ENCODE measurements at places on chromosomes 5 and 9.

GRCh38 chr5:96771395-96771794 lies 36.4 kb downstream of the ERAP1 start:
- DNase-seq, result no peak

GRCh38 chr5:53575101-53575500 lies 14.7 kb downstream of the NDUFS4 start:
- no peak for DNase-seq

DNA sequence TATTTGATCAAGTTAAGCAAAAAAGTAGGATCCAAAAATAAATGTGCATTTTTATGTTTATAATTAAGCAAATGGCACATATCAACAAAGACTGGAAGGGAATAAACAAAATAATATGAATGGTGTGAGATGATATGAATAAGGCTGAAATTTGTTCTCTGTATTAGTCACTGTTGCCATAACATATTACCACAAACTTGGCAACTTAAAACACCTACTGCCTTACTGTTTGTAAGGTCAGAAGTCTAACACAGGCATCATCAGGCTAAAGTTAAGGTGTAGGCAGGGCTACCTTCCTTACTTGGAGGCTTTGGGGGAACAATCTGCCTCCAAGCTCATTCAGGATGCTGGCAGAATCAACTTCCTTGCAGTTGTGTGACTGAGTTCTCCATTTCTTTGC lies 19.3 kb downstream of the PGGT1B start:
- DNase-seq, result peak; percentile 45

GRCh38 chr9:122816163-122816867 lies 12.1 kb downstream of the PDCL start:
- DNase-seq, result no peak

DNA sequence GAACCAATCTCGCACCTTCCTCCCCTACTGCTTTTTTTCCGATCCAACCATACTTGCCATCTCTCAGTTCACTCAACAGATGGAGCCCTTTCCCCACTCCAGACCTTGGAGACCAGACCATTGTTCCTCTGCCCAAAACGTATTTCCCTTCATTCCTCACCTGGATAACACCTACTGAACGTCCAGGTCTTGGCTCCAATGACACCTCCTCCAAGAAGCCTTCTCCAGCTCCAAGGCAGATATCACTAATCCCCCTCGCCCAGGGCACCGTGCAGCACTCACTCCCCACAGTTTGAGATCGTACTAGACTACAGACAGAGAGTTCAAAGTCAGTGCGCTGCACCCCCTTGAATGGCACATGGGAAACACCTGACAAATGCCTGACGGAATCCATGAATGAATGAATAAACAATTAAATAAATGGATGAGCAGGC lies 47.1 kb upstream of the AKNA start:
- DNase-seq, result peak; percentile 58

DNA sequence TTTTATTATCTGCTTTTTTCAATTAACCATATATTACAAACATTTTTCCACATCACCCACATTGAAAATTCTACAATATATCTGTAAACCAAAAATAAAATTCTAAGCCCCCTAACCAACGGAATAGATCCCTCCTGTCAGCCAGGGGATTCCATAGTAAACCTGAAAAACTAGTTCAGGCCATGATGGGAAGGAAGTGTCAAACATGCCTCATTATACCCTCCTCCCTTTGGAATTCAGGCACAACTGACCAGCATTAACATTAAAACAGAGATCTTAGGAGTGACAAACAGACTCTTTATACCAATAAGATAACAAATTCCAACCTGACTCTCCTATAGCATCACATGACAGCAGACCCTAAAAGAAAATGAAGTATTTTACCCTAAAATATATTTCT lies 113.7 kb upstream of the DMRT1 start:
- DNase-seq, result no peak

GRCh38 chr5:15887093-15887492 lies 292.5 kb downstream of the MARCHF11 start:
- no peak for DNase-seq

- DNase-seq, result no peak
These were observed 50.9 kb upstream of the FAM169A start for GRCh38 chr5:74916831-74917710.

- DNase-seq, result no peak
These were observed 311.9 kb downstream of the IRX2 start for GRCh38 chr5:2439608-2440007.

DNA sequence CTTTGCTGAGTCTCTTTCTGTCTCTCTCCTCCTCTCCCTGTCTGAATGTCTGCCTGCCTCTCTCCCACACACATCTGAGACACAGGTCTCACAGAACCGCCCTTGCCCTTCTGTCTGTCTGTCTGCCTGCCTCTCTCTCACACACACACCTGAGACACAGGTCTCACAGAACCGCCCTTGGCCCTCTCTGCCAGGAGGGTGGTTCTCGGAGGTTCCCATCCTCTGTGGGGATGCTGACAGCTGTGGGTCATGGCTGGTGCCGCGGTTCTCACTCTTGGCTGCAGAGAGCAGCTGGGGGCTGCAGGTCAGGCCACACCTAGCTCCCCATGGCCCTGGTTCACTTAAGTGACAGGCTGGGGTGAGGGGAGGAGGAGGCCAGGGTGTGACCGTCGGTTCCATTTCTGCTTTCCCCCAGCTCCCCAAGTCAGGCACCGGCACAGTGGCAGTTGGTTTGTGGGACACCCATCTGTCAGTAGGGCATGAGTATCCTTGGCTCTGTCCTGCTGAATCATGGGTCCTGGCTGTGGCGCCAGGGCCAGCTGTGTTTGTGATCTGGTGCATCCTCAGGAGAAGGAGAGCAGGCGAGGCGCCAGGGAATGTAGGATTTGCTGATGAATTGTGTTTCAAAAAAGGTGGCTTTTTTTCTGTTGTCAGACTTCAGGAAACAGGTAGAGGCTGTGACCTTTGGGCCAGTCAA lies 42.3 kb upstream of the CLPTM1L start:
- DNase-seq, result no peak

DNA sequence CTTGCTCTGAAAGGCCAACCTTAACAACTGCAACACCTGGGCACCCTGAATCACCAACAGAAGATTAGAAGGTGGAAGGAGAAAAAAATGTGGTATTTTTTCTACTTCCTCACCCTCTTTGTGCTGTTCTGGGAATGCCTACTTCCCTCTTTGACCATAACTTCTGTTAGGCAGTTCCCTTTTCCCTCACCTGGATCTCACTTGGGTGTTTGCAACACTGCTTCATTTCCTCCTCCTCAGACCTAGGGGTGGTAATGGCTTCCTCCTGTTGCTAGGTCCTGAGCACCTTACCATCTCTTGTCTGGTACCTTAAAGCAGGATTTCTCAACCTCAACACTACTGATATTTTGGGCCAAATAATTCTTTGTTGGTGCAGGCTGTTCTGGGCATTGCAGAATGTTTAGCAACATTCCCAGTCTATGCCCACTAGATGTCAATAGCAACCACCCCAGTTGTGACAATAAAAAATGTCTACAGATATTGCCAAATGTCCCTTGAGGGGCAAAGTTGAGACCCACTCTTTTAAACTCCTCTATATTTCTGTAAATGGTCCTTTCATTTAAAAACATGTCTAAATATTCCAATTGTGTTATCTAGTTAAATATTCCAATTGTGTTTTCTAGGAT lies 300.0 kb upstream of the VLDLR start:
- DNase-seq, result peak; percentile 14

- DNase-seq, result no peak
These were observed 472.7 kb upstream of the CDH9 start for GRCh38 chr5:27511061-27511460.

DNA sequence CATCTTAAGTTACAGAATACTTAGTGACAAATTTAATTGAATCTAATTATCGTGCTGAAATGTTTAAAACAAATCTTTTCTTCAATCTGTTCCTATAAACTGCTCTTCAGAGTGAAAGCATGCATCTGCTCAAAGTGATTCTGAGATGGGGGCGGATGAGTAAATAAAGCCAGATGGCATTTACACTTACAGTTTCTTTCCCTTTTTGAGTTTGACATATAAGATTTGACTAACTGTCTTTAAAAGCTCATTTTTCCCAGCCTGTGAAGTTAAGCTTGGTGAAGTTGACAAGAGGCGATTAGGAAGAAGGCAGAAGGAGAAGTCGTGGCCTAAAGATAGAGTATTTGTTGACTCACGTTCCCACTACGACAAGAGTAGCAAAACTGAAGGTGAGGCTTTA lies 137.4 kb downstream of the LPAR1 start:
- DNase-seq, result no peak

GRCh38 chr9:115513148-115513547 lies 395.2 kb upstream of the TNC start:
- no peak for DNase-seq

- no peak for DNase-seq
These were observed 984 bp upstream of the DOK3 start for GRCh38 chr5:177510567-177511053.

- no peak for DNase-seq
These were observed 34.3 kb upstream of the SPATA31D4 start for GRCh38 chr9:81893929-81894328.

DNA sequence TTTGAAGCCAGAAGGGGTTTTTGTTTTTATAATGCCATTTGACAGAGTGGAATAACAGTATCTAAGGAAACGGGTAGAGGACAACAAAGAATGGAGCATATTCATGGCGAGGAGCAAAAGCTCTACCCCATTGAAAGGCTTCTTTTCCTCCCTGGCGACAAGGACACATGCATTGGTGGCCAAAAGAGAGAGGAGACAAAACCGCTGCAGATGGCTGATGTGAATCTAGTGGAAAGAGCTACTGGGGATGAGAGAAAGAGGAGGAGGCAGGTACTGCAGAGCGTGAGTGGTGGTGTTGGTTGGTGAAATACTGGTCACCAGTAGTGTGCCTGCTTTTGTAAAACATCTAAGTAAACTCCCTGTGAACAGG lies 491 bp downstream of the APC start:
- DNase-seq, result no peak

DNA sequence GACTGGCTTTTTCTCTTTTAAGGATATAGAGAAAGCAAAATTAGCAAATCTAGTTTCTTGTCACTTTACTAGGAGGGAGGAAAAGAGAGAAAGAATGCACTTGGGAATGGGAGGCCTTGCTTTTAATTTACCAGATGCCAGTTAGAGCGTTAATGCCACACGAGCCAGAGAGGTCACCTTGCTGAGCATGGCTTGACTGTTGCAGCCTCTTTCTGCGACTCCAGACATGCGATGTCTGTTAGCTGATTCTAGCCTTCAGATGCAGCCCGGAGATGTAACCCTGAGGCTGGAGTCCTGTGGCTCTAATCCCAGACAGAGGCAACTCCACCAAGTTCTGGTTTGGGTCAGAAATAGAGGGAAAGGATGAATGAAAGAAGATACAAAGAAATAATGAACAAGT lies 152.5 kb downstream of the TRIO start:
- DNase-seq, result no peak

- no peak for DNase-seq
These were observed 9.0 kb downstream of the FUBP3 start for GRCh38 chr9:130588416-130588815.

DNA sequence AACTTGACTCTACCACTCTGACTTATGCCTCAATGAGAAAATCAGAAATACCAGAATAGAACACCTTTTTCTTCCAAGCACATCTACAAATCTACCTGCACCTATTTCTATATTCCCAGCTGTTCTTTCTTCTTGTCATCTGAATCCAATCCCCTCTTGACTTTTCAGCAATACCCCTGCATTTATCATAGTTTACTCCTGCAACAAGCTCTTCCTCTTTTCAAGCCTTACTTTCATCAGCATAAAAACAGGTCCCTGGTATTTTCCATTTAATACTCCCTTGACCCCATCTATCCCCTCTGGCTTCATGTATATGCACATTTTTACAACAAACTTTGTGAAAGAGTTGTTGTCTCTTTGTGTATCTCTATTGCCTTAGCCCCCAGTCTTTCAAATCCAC lies 3.1 kb downstream of the GEMIN5 start:
- no peak for DNase-seq

Data from cardiac muscle cell (in vitro differentiated cells and primary cell).